Activated CD4-positive, alpha-beta T cell treated with anti-CD3 and anti-CD28 coated beads, Interleukin-10, Interleukin-2, amounts not matched to agents 100 ng/mL and 50 ng/mL, durations not matched to agents 16 hours and 8 hours (primary cell): ENCODE measurements at places on chromosomes 13 and 19.

- DNase-seq, result no peak
These were observed 721.3 kb downstream of the DIAPH3 start for GRCh38 chr13:59442461-59442860.

- DNase-seq, result peak; percentile 11
These were observed 9.0 kb upstream of the MYDGF start for GRCh38 chr19:4678881-4679790.

- no peak for DNase-seq
These were observed 62.9 kb upstream of the URI1 start for GRCh38 chr19:29878973-29879654.

- no peak for DNase-seq
These were observed 4.0 kb downstream of the PIK3R2 start for GRCh38 chr19:18156841-18157464.

- DNase-seq, result no peak
These were observed 23.4 kb downstream of the DGKH start for GRCh38 chr13:42071672-42072419.

- no peak for DNase-seq
These were observed 73.1 kb upstream of the MTIF3 start for GRCh38 chr13:27523346-27524073.

GRCh38 chr19:49433240-49433901 is 8.0 kb downstream of the SLC17A7 start:
- DNase-seq, result no peak

- no peak for DNase-seq
These were observed 30.4 kb downstream of the KLF5 start for GRCh38 chr13:73089213-73089612.

GRCh38 chr19:46384396-46384795 is 29.0 kb downstream of the CCDC8 start:
- DNase-seq, result no peak

DNA sequence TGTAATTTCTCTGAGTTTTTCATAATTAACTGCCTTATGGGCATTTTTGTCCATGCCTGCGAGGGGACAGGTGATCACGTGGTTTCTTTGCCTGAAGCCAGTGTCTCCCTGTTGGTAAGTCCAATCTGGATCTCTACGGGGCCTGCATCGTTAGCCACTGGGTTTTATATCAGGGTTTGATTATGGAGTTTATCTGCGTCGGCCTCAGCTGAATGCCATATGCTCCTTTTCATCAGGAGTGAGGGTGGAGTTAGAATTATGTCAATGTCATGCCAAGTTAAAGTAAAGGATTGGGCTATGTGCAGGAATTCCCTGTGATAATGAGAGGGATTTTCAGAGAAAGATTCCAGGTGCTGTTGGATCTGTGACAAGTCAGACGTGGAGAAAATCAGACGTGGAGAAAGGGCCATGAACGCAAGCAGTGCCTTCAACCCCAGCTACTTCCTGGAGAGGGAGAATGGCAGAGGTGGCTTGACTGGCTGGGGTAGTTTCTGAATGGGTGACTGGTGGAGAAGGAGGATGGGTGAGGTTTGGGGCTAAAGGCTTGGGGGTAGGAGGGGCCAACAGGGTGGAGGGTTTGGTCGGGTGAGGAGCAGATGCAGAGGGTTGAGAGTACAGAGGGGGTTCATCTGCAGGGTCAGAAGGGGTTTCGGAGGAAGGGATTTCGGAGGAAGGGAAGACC is 24.3 kb downstream of the TMEM255B start:
- DNase-seq, result no peak

DNA sequence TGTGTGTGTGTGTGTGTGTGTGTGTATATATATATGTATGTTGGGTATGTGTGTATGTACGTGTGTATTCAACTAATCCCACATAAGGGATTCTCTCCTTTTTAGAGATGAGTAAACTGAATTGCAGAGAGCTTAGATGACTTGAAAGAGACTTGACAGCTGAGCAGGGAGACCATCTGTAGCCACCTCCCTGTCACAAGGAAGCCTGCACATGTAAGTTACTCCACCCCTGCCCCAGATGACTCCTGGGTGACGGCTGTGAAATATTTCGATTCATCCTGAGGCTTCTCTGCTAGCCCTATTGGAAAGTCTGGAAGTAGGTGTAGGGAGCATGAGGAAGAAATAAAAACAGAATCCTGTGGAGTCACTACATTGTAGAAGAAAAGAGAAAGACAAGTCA is 480.4 kb downstream of the FOXO1 start:
- no peak for DNase-seq

DNA sequence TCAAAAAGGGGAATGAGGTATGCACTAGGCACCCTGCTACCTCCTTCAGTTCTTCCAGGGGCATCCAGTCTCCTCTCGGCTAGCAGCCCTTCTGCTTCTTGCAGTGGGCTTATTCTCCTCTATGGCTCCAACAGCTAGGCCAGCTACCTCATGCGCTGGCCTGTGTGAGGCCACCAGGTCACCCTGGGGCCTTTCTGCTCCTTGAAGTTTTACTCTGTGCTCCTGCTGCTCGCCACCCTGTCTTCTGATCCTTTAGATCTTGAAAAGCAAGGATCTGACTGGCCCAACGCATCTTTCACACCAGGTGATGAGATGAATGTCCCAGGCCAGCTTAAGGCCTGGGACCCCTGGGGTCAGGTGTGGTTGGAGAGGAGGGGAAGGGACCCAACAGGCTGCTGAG is 66.2 kb downstream of the RUBCNL start:
- no peak for DNase-seq

DNA sequence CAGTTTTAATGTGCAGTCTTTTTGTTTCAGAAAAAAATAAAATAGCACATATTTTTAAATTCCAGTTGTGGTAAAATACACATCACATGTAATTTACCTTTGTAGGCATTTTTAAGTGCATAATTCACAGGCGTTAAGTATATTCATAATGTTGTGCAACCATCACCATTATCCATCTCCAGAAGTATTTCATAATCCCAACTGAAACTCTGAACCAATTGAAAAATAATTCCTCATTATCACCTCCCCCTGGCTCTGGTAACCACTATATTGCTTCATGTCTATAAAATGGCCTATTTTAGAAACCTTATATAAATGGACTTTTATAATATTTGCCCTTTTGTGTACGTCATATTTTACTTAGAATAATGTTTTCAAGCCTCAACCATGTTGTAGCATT is 756.5 kb upstream of the KLHL1 start:
- DNase-seq, result no peak

DNA sequence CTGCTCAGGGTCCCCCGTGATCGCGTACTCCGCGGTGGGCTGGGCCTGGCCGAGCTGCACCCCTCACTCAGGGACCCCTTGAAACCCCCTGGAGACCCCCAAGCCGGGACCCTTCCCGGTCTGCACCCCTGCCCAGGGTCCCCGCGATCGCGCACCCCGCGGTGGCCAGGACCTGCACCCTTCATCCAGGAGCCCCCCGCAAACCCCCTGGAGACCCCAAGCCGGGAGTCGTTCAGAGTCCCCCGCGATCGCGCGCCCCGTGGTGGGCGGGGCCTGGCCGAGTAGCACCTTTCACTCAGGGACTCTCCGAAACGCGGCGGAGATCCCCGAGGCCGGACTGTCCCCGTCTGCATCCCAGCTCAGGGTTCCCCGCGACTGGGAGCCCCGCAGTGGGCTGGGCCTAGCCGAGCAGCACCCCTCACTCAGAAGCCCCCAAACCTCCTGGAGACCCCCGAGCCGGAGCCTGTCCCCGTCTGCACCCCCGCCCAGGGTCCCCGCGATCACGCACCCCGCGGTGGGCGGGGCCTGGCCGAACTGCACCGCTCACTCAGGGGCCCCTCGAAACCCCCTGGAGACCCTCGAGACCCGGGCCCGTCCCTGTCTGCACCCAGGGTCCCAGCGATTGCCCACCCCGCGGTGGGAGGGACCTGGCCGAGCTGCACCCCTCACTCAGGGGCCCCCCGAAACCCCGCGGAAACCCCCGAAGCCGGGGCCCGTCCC is 748 bp downstream of the LMNB2 start:
- peak; percentile 63 for DNase-seq

GRCh38 chr19:43409415-43409814 is 5.3 kb upstream of the TEX101 start:
- DNase-seq, result no peak

DNA sequence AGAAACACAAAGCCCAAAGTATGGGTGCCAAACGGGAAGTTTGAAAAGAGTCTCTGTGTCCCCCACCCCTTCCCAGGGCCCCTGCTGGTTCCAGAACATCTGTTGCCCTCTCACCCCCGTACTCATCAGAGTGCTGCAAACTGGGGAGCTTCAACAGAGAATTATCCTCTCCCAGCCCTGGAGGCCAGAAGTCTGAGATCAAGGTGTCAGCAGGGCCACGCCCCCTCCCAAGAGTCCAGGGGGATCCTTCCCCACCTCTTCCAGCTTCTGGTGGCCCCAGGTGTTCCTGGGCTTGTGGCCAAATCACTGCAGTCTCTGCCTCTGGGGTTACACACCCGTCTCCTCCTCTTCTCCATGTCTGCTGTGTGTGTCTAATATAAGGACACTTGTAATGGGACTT is 183.4 kb downstream of the PTPRS start:
- no peak for DNase-seq

DNA sequence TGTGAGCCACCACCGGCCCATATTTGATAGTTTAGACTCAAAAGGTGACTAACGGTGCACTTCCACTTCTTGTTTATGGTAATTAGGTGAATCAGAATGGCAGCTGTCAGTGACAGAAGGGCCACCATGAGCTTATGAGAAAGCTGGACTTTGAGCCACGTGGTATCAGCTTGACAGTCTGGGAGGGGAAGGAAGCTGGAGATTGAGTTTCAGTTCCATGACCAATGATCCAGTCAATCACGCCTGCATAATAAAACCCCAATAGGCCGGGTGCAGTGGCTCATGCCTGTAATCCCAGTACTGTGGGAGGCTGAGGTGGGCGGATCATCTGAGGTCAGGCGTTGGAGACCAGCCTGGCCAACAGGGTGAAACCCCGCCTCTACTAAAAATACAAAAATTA is 8.2 kb downstream of the EID2B start:
- DNase-seq, result no peak

- DNase-seq, result no peak
These were observed 5.1 kb downstream of the COL4A1 start for GRCh38 chr13:110301606-110302553.

DNA sequence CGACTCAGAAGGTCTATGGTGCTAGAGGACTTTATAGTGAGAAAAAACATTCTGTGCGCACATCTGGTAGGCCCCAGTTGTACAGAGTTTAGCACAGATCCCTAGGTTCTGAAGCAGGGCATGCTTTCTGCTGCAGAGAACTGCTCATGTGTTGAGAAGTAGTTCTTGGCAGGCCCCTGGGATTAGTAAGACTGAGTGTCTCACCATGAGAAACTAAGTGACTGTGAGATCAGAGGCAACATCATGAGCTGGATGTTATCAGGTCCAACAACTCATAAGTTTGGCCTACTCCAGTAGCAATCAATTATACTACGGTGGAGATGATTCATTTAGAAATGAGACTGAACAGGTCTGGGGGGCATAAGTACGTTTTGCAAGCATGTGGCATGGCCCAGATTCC is 507.4 kb upstream of the KLF12 start:
- DNase-seq, result peak; percentile 18

- DNase-seq, result no peak
These were observed 190.7 kb upstream of the KL start for GRCh38 chr13:32825481-32825880.

- DNase-seq, result peak; percentile 87
These were observed 15.1 kb downstream of the NDUFB7 start for GRCh38 chr19:14556662-14557188.

GRCh38 chr13:27965343-27965739 is 3.8 kb downstream of the CDX2 start:
- no peak for DNase-seq

- DNase-seq, result no peak
These were observed 294.2 kb downstream of the FGF9 start for GRCh38 chr13:21965095-21965494.

DNA sequence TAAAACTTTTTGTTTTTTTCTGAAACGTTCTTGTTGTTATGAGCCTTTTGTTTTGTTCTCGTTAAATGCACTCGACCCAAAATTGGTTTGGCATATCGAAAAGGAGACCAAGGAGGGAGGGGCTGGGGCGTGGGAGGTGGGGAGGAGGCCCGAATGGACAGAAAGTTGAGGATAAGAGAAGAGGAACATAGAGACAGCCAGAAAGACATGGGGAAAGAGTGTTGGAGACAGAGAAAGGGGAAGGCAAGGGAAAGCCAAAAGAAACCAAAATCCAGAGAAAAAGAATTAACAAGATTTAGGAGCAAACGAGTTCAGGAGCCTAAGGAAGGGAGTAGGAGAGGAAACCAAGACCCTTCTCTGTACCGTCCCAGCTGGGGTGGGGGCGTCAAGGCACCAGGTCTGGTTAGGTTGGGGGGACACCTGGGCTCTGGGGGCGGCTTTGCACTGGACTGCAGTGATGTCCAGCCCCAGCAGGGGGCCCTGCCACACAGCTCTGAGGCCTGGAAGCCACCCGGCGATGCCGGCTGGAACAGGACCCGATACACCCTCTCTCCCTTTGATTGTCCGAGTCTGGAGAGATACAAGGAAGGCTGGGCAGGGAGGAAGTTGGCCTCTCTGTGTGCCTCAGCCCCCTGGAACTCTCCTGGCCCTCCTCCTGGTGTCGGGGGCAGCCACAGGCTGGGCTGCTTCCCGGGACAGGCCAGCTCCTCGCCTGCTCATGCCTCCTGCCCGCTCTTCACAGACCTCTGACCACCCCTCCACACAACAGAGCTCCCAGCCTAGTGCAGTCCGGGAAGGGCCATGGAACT is 11.6 kb upstream of the ASF1B start:
- DNase-seq, result peak; percentile 46

GRCh38 chr19:17807731-17808316 is 12.9 kb downstream of the B3GNT3 start:
- no peak for DNase-seq

DNA sequence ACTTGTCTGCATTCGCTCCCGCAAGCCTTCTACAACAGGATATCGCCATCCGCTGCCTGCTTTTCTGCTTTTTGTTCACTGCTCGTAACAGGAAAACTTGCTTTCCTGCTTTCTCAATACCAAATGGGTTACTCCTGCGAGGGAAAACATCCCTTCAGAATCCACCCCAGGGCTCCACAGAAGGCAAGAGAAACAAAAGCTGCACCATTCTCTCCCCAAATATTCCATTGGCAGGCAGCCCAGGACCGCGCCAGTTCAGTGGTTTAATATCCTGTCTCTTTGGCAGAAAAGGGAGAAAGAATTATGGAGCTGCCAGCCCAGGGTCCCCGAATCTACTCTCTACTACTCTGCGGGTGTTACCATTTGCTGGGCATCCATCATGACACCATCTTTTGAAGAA is 84.7 kb upstream of the DOCK9 start:
- no peak for DNase-seq

- no peak for DNase-seq
These were observed 31.0 kb upstream of the KATNAL1 start for GRCh38 chr13:30338331-30338851.

- DNase-seq, result no peak
These were observed 12.1 kb downstream of the PROZ start for GRCh38 chr13:113170511-113170910.

- no peak for DNase-seq
These were observed 73.3 kb upstream of the ATXN8OS start for GRCh38 chr13:70034286-70034685.

DNA sequence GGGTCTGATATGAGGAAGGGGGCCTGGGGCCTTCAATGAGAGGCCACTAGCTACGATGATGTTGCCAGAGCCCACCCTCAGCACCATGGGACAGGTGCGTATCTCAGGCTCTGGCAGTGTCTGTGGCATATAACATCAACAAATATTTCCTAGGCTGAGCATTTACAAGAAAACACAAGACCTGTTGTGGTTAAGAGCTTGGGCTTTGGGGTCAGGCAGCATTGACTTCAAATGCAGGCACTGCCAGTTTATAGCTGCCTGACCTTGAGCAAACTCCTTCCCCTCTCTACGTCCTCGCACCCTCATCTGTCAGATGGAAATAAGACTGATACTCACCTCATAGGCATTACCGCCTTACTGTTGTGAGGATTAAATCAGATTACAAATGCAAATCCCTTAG is 156.0 kb downstream of the KATNAL1 start:
- no peak for DNase-seq
